ENCODE measurements at places on chromosomes 1 and 21.

DNA sequence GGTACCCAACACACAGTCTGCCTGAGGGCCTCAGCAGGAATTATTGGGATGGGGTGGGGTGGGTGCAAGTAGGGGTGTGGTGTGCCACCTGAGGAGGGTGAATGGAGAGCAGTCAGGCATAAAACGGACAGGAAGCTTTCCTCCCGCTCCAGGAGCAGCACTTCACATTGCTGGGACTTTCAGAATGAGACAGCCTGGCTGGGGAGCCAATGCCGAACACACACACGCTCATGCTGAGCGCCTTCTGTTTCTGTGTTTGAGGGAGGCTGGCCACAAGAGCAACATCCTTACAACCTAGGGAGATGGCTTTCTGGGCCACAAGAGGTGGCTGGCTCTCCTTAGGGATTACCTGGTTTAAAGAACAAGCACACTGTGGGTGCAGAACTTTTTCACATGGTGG, 98.0 kb downstream of the LAMC2 start:
- DNase-seq, result no peak

GRCh38 chr1:199811163-199811562, 216.3 kb upstream of the NR5A2 start:
- no peak for DNase-seq

- no peak for DNase-seq
Measured at GRCh38 chr1:170665629-170666028, 1.7 kb downstream of the PRRX1 start.

DNA sequence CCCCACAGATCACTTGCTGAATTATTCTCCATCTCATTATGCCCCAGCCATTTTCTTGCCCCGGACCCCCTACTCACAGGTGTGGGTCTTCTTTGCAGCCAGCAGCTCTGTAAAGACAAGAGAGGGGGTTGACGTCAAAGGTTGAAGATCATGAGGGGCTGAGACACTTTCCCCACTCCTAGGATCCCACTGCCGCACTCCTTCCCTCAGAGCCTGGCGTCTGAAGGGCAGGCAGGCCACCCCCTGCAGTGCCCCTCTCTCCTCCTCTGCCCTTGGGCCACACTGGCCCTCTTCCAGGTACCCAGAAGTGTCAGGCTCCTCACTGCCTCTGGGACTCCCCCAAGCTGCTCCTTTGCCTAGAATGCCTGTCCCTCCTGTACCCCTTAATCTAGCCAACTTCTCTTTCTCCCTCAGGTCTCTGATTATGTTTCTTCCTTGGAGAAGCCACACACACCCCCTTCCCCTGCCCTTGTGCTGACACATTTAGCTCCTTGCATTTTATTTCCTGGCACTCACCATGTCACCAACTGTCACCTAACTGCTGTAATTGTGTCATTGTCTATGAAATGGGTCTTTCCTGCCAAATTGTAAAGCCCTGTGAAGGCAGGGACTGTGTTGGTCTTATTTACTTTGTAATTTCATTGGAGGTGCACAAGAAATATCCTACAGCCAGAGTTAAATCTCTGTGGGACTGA, 2.1 kb downstream of the RORC start:
- DNase-seq, result no peak

- DNase-seq, result no peak
Measured at GRCh38 chr21:15005391-15005790, 59.4 kb downstream of the NRIP1 start.

Data from GM10248 (cell line).